Forelimb muscle (tissue), 1 donor: ENCODE measurements at places on chromosomes 7 and 10.

DNA sequence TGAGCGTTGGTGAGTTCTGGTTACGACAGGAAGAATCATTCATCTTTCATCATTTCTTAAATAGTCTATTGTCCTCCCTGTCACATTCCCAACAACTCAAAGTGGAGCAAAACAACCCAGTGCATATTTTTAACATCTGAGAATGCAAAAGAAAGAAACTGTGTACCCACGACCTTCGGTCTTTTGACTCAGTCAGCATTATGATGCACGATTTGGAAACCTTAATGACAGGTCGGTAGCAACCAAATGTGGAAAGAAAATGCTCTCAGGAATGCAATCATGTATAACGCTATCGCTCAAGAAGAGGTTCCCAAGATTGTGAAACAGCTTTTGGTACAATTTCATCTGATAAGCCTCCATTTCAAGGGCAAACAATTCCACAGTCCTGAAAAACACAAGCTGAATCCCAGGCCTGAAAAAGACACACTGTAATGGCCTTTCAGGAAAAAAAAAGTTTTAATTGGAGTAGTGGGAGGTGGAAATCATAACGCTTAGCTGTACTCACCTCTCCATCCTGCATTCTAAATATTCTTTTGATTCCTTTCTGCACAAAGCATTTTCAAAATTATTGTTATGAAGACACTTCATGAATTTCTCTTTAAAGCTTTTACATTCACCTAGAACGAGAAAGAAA lies 2.6 kb downstream of the COX19 start:
- no peak for DNase-seq

GRCh38 chr10:77504196-77504872 lies 133.3 kb downstream of the KCNMA1 start:
- no peak for DNase-seq

DNA sequence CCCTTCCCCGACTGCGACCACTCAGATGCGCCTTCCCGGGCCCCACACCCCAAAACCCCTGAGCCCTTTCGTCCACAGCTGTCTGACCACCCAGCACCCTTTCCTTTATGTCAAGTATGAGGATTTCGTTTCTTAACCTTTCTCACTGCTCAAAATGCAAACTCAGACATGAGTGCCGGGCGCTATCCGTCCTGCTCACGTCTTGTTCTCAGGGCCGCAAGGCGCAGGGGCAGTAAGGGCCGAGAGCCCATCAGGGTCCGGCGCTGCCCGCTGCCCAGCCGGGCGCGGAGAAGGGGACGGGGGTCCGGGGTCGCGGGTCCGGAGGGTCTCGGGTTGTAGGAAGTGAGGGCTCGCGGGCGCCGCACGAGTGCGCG lies 670 bp upstream of the RBM33 start:
- no peak for DNase-seq

DNA sequence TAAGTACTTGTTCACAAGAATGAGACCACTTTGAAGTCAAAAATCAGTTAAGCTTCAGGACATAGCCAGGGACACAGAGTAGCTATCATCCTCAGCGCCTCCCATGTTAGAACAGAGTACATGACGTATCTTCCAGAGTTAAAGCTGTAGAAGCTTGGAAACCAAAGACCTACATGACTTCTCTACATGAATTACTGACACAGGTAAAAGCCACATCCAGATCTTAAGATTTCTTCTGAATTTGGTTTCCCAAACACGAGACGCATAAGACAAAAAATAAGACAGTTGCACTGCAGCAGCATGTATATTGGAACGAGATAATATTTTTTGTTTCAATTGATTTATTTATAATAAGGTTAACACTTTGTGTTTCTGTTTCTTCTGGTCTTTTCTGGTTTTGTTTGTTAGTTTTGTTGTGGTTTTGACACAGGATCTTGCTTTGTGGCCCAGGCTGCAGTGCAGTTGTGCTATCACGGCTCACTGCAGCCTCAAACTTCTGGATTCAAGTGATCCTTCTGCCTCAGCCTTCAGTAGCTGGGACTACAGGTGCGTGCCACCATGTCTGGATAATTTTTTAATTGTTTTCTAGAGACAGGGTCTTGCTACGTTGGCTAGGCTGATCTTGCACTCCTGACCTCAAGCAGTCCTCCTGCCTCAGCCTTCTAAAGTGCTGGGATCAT lies 10.2 kb upstream of the EPC1 start:
- no peak for DNase-seq
